Frontal cortex (tissue), 4 donors: ENCODE measurements at places on chromosomes 11 and 22. TPM values are rescaled to one million over a fixed set of nuclear protein-coding genes. Genes with fewer than 3 reads are reported as not detected.

MAML2 gene
- 3.3 TPM for total RNA-seq

SEC14L6 gene
- total RNA-seq: 0.82 TPM

- DNase-seq: no peak
Observed at GRCh38 chr11:98874050-98874449, 146.7 kb upstream of the CNTN5 start.

FGF4 gene
- not detected for total RNA-seq

DNA sequence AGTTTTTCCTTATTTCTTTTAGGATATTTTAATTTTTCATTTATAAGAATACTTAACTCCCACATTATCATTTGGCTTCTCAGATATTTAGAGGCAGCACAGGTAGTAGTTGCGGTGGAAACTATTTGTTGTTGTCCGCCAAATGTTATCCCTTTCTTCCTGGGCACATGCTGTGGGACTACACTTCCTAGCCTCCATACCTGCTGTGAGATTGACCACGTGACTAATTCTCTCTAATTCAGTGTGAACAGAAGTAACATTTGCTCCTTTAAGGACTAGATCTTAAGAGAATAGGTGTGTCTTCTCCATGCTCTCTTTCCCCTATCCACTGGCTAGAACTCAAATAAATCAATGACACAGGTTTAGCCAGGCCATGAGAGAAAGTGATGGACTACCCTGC is 136.5 kb downstream of the ATG16L2 start:
- no peak for DNase-seq

CALCB gene
- under 0.01 TPM for total RNA-seq

LMO2 gene
- 17.1 TPM for total RNA-seq

DNA sequence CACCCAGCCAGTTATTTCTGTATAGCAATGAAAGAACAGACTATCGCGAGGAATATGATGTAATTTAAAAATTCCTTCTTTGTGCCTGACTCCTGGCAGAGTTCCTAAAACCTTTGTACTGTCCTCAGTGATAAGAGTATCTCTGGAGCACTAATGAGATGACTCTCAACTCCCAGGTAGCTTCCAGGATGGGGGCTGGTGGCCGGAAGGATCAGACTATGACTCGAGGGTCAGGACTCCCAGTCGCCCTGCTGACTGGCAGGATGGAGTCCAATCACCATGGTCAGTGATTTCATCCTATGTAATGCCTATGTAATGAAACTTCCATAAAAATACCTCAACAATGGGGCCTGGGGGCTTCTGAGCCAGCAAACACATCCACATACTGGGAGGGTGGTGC is 135.1 kb downstream of the SHANK2 start:
- no peak for DNase-seq

- no peak for DNase-seq
Observed at GRCh38 chr11:102448869-102449224, 3.7 kb downstream of the TMEM123 start.

- DNase-seq: no peak
Observed at GRCh38 chr11:15655552-15655951, 540.8 kb downstream of the INSC start.

DNA sequence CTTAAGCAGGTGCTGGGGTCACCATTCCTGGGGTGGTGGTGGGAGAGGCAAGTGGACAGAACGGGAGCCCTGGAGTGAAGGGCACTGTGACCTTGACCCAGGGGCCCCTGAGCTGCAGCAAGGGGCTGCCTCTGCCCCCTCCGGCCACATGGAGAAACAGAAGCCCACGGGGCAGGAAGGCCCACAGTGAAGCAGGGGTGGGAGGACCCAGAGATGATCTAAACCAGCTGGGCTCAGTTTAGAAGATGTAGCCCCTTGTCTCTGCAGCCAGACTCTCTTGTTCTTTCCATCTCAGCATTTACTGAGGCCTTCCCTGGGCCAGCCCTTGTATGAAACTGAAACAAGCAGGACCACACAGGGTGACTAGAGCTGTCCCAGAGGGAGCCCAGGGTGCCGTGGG is 30.5 kb downstream of the WNT11 start:
- no peak for DNase-seq

- DNase-seq: no peak
Observed at GRCh38 chr22:37235897-37236607, 8.0 kb downstream of the RAC2 start.

DNA sequence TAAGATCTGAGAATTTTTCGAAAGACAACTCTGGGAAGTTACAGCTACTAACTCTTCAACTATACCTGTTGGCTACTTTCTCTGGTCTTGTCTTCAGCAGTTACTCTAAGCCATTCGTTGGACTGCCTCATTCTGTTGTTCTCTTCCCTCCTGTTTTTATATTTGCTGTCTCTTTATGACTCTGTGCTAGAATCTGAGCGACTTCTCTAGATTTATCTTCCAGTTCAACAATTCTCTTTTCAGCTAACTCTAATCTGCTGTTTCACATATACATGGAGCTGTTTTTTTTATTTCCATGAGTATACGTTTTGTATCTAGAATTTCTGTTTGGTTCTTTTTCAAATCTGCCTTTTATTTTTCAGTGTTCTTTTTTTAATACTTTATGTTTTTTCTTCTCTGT is 127.4 kb upstream of the SORL1-AS1 start:
- DNase-seq: no peak

KRTAP5-8 gene
- total RNA-seq: not detected

PRAME gene
- not detected for total RNA-seq

DNA sequence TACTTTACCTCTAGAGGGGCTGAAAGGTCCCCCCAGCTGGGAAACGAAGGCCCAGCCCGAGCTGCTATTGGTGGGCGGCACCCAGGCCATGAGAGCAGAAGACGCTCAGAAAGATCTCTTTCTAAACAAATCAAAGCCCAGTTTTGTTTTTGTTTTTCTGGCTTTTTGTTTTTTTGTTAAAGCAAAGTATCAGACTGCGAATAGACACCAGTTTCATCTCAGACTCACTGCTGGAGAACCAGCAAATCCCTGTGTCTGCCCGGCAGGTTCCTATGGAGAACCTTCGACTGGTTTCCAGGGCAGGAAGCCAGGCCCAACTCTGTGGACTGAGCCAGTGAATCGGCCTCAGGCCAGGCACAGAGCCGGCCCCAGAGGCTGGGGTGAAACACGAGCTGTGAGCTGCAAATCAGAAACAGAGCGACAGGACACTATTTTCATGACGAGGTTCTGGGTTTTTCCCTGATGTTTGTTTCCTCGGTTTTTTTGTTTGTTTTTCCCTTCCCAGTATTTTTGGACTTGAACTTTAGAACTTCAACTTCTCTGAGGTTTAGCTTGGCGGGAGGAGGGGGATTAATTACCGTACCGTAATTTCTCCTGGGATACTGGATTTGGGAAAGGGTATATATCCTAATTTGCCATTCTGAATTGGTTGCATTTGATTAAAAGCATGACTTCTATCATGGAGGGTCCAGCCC is 16.0 kb upstream of the B4GALNT4 start:
- no peak for DNase-seq

- DNase-seq: no peak
Observed at GRCh38 chr11:95682552-95682951, 107.0 kb downstream of the FAM76B start.

DNA sequence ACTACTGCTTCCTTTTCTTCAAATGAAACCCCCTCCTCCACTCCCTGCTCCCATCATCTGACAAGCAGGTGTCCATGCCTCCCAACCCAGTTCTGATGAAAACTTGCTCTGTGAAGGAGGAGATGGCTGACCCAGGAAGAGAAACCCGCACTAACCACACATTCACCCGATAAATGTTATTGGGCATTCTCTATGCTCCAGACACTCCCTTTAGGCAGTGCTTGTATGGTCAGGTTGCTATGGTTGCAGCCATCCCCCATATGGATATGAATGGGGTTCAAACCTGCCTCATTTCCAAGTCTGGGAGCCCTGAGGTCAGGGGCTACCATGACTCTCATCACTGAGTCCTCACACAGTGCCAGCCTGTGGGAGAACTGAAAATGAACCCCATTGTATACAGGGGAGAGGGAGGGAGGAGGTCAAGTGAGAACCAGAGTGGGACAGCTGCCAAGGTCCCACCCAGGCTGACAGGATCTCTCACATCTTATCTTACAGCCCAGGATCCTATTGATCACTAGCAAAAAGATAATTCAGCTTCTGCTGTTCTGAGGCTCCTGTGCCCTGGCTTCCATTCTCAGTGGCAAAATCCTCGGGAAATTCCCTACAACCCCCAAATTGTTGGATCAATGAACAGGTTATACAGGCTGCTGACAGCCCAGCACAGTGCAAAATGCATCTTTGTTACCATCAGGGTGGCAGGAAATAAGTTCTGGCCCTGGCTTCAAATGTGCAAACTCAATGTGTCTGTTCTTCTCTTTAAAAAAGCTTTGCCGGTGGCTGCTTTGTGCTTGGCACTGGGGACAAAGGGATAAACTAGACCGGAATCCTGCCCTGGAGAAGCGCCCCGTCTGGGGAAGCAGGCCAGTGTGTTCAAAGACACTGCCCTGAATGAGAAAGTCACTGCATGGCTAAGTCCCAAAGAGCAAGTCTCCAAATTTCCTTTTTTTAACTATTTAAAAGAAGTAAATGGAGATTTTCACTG is 22.7 kb upstream of the ACER3 start:
- DNase-seq: no peak

DNA sequence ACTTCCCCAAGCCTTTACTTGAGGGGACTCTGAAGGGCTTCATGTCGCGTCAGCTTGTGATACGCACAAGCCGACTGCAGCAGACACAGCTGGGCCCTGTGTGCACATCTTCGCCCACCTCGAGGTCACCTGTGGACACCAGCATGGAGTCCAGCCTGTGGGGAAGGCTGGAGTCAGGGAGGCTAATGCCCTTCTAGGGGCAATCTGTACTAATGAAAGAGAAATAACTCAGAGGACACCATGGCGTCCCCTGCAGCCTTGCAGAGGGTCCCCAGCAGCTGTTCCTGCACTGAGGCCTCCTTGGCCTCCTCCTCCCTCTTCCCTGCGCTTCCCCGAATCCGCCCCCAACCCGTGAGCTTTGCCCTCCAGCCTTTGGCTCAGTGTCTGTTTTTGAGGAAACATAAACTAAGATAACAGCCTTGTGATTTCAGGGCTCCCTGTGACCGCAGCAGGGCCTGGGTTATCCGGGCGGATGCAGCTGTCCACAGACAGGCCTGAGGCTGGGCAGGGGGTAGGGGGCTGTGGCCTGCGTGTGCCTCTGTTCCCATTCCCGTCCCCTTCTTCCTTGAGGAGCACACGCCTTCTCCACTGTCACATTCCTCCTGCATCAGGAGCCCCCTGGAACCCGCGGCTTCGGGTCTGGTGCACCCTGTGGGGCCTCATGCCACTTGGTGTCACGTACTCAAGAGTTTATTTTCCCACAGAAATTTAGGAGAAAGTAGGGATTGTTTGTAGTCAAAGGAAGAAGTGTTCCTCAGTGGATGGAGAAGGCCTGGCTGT is 25.0 kb downstream of the KRTAP5-5 start:
- DNase-seq: no peak

DNA sequence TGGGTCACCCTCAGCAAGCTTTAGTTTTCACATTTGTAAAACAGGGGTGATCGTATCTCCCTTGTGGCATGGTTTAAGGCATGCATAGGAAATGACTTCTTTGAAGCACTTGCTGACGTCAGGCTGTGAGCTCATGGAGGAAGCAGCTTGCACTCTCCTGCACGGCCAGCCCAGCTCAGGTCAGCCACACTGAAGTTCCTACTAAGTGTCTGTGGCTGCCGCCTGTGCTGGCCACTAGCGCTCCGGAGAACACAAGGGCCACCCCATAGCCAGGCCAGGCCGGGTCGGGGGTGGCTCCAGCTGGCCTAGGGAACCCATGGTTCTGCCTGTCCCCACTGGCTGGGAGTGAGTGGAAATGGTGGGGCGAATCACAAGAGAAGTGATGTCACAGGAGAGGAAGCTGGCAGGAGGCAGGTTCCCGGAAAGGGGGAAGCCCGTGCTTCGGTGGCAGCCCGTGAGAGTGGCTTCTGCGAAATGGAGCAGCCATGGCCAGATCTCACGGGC is 28.2 kb downstream of the KCTD17 start:
- DNase-seq: no peak

GRCh38 chr11:10762185-10762584 is 11.1 kb downstream of the CTR9 start:
- no peak for DNase-seq

SCN4B gene
- total RNA-seq: 5.7 TPM

DNA sequence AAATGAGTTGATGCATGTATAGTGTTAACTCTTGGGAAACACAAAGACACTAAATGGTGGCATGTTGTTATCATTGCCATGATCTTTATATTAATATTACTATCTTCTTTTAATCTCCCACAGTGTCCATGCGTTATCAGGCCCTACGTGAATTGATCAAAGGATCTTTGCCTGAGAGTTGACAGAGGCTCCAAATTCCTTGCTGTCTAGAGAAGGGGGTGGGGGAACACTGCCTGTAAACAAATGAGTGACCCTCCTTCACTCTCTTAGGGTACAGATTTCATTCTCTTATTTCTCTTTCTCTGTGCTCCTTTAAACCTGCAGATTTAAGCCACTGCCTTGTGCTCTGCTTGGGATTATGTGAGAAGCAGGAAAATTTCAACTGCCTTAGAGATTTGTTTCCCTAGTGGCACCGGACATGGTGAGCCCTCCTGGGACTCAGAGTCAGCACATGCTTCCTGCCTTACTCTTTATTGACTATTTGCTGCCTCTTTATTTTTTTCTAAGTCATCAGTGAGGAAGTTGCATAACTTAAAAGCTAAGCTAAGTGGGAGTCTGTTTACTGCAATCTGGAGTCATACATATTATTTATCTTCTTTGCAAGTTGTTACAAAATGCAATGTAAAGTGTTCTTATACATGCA is 122.9 kb downstream of the MAML2 start:
- DNase-seq: no peak

DNA sequence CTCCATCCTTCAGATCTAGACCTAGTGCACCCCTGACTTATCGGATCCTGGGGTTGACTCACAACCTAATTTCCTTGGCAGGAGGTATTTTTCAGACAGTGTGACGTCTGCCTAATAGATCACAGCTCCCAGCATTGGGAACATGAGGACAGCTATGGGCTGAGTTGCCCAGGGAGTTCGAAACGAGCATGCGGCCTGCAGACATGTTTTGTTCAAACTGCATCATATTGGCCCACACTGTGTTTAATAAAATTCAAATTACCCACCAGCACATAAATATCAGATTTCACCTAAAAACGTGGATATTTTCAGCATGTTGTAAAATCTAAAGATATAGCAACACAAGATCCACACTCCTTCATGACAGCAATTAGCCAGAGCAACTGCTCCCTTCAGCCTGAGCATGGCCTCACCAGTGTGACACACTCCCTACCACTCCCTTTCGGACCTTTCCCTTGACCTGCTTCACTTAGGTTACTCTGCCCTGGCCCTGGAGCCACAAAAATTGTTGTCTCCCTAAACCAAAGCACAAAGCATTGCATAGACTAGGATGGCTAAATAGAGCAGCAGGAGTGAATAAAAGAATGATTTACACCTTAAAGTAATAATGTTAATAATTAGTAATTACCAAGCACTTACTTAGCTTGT is 53.6 kb upstream of the USP47 start:
- no peak for DNase-seq

GRCh38 chr22:40147388-40148176 is 30.1 kb upstream of the TNRC6B start:
- no peak for DNase-seq

- no peak for DNase-seq
Observed at GRCh38 chr11:32255841-32256240, 165.0 kb downstream of the RCN1 start.
